ENCODE measurements at places on chromosomes 6 and 20. TPM values are rescaled to one million over a fixed set of nuclear protein-coding genes. Genes with fewer than 3 reads are reported as not detected.

The INSM1 gene
- total RNA-seq, result 0.07 TPM

GRCh38 chr6:126010040-126010439 is 23.7 kb downstream of the TRMT11 start:
- no peak for DNase-seq

DNA sequence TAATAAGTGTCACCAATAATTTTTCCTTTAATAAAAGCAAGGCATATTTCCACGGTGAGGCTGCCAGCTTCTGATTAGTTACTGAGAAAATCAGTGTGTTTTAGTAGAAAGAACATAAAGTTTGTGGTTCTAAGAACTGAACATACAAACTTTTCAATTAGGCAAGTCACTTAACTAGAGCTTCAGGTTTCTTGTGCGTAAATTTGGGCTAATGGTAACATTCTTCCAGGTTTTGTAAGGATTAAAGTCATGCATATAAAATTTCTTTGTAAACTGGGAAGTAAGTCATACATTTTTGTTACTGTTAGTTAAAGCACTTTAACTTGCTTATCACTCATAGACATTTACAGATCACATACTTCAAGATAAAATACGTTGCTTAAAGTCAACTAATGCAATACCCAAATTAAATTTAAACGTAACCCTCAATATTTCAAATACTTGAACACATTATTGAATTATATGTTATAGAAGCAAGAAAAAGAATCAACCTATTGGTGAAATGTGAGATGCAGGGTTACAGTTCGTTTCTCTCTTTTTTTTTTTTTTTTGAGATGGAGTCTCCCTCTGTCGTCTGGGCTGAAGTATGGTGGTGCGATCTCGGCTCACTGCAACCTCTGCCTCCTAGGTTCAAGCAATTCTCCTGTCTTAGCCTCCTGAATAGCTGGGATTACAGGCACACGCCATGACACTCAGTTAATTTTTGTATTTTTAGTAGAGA is 327.3 kb upstream of the NOX3 start:
- DNase-seq, result no peak

The MOCS1 gene
- total RNA-seq, result 9.3 TPM

The MAVS gene
- total RNA-seq, result 60.1 TPM

The RARS2 gene
- total RNA-seq, result 34.8 TPM

DNA sequence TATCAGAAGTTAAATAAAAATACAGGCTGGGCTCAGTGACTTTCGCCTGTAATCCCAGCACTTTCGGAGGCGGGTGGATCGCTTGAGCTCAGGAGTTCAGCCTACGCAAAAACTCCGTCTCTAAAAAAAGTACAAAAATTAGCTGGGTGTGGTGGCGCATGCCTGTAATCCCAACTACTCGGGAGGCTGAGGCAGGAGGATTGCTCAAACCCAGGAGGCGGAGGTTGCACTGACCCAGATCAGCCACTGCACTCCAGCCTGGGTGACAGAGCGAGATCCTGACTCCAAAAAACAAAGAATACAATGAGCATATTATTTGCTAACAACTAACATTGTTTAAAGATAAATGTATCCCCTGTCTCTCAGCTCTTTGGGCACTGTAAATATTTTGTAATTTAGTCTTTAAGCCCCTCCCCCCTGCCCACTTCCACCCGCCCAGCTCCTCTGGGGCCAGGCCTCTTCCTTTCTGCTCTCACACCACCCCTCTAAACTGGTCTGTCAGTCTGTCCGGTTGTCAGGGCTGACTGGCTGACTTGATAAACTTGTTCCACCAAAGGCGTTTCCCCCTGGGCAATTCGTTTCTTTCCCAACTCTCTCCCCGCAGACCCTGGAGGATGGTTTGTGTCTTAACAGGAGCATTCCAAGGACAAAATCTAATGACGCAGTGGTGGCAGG is 62.4 kb upstream of the QKI start:
- no peak for DNase-seq

DNA sequence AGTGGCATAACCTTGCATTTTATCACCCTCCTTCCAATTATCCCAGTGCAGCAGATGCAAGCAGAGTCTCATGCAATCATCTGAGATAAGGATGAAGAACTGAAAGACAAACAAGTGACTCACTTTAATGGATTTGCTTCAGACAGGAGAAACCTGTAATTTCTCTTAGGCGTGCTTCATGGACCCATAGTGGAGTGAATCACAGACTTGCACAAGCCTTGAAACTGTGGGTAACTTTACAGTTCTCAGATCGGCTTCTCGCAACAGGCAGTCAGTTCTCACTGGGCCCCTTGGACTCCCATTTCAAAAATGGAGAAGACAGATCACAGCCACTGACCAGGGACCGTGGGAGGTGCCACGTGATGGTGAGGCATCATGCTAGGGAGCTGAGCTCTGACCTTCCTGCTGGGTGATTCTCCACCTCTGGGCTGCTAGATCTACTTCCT is at the start of gene ADGRF4:
Gene ADGRF4 (plus strand): TSS at position 239 of the 446 bp plus-strand sequence. CDS start 8,666 bp downstream, outside the sequence.
- no peak for DNase-seq

The SLC32A1 gene
- total RNA-seq, result not detected

All from HCT116 (cell line).